ENCODE measurements at places on chromosomes 6 and 20. TPM values are rescaled to one million over a fixed set of nuclear protein-coding genes. Genes with fewer than 3 reads are reported as not detected.

GRCh38 chr6:25167961-25168360 is 111.2 kb upstream of the CARMIL1 start:
- peaks cover 5% of the 10 kb centered on the region for H3K36me3 ChIP-seq
- H3K4me3 ChIP-seq = no peak overlapping the region
- H3K27ac ChIP-seq = no peak overlapping the region
- peaks cover 48% of the 10 kb centered on the region for H3K4me1 ChIP-seq

DNA sequence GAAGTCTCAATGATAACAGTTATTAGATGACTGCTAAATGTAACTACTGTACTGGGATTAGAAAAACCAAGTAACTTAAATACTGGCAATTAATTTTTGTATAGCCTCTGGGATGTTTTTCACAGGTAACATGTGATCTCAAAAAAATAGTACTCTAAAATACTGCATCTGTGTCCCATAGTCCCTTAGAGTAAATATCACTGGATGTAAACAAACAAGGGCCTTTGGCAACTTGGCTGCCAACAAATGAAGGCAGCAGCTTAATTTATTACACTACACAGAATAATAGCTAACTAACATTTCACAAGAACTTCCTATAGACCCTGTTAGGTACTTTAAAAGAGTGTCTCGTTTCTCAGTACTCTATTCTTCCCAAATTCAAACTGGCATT is 14.0 kb downstream of the ARHGAP18 start:
- DNase-seq = no peak
- no peaks in the 10 kb centered on the region for H3K36me3 ChIP-seq
- H3K4me1 ChIP-seq = peaks cover 18% of the 10 kb centered on the region

GRCh38 chr20:38201356-38201755 is 36.3 kb upstream of the TGM2 start:
- H3K27me3 ChIP-seq = peaks cover 6% of the 10 kb centered on the region
- no peak overlapping the region for H3K4me3 ChIP-seq
- no peaks in the 10 kb centered on the region for H3K4me1 ChIP-seq
- DNase-seq = no peak
- H3K27ac ChIP-seq = no peak overlapping the region

DNA sequence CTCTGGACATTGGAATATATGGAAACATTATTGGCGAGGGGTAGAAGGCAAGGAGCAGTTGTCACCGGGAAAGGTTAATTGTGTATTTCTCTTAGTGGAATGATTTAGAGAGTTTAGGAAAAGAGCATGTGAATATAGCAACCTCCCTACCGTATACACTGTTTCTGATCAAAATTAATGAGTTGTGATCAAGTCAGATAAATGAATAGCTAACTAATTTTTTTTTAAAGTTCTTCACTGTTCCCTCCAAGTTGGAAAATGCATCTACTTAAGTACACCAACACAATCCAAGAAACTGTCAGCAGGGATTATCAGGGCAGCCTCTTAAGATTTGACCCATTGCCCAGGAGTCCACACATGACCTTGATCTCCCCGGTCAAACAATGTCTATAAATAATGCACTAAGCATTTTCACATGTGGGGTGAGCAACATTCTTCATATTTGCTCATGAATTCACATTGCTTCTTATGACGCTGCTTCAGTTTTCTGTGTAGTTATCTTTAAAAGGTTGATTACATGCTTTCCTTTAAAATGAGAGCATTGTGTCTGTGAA is 680.8 kb upstream of the NRSN1 start:
- H3K36me3 ChIP-seq = no peaks in the 10 kb centered on the region
- no peaks in the 10 kb centered on the region for H3K27me3 ChIP-seq
- no peaks in the 10 kb centered on the region for H3K4me1 ChIP-seq

Gene HNF4A
- not detected for total RNA-seq

Gene ZBP1
- total RNA-seq = 1.4 TPM

Gene SLC35F1
- total RNA-seq = 0.18 TPM

Gene BMP2
- not detected for total RNA-seq

- H3K4me1 ChIP-seq = peaks cover 12% of the 10 kb centered on the region
- H3K27me3 ChIP-seq = peaks cover 27% of the 10 kb centered on the region
- peak overlapping the region; percentile 66 for H3K4me3 ChIP-seq
- H3K27ac ChIP-seq = no peak overlapping the region
These were observed 1.0 kb downstream of the LZTS3 start for GRCh38 chr20:3172126-3172932.

Gene OR2H2
- not detected for total RNA-seq

Gene CDH26
- 0.91 TPM for total RNA-seq

DNA sequence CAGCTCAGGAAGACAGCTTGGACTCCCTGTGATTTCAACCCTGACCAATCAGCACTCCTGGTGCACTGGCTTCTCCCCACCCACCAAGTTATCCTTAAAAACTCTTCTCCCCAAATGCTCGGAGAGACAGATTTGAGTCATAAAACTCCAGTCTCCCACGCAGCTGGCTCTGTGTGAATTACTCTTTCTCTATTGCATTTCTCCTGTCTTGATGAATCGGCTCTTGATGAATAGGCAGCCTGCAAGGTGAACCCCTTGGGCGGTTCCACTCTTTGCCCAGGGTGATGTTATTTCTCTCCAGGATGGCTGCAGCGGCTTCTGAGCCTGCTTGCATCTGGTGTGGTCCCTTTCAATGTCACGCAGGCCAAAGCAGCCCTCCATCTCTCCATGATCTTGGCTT is 12.4 kb downstream of the SLC52A3 start:
- no peak overlapping the region for H3K27ac ChIP-seq
- peaks cover 8% of the 10 kb centered on the region for H3K27me3 ChIP-seq
- H3K4me3 ChIP-seq = no peak overlapping the region
- H3K36me3 ChIP-seq = no peaks in the 10 kb centered on the region
- peaks cover 5% of the 10 kb centered on the region for H3K4me1 ChIP-seq

DNA sequence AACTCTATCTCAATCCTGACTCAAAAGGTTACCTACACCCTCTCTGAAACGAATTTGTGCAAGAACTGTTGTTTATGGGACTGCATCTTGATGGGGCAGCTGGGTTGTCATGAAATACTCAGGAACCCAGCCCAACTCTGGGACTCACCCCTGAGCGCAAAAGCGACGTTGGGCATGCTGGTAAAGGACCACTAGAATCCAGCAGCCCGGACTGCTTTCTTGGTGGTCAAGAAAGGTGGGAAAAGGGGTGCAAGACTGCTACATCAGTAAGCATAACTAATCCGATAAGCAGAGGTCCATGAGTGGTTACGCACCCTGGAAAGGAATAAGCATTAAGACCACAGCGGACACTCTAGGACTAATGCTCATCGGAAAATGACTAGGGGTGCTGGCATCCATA is 6.3 kb upstream of the PRR18 start:
- H3K27me3 ChIP-seq = peaks cover 8% of the 10 kb centered on the region
- no peaks in the 10 kb centered on the region for H3K36me3 ChIP-seq

Gene PXMP4
- total RNA-seq = 8.8 TPM

- DNase-seq = no peak
- H3K36me3 ChIP-seq = no peaks in the 10 kb centered on the region
- no peak overlapping the region for H3K27ac ChIP-seq
- peaks cover 48% of the 10 kb centered on the region for H3K27me3 ChIP-seq
- H3K4me1 ChIP-seq = peaks cover 21% of the 10 kb centered on the region
These were observed 539 bp upstream of the BHLHE23 start for GRCh38 chr20:63007360-63007645.

Gene NQO2
- total RNA-seq = 44.2 TPM

DNA sequence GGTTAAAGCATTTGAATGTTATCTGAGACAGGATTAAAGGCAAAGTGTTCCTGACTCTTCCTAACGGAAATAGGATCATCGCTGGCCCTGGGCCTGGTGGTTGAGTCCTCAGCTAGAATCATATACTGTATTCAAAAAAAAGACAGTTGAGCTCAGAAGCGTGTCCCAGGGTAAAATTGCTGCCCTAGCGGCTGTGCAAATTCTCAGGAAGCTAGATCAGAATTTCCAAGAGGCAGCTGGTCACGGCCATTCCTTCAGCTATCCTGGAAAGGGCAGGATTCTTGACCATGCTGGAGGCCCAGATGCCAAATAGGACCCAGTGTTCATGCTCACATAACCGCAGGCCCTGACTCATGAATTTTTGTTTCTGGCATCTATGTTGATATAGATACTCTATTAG is 67.4 kb downstream of the STMND1 start:
- no peak overlapping the region for H3K4me3 ChIP-seq
- no peaks in the 10 kb centered on the region for H3K4me1 ChIP-seq
- DNase-seq = no peak

Gene NKAPL
- total RNA-seq = 0.25 TPM

Gene LGSN
- not detected for total RNA-seq

DNA sequence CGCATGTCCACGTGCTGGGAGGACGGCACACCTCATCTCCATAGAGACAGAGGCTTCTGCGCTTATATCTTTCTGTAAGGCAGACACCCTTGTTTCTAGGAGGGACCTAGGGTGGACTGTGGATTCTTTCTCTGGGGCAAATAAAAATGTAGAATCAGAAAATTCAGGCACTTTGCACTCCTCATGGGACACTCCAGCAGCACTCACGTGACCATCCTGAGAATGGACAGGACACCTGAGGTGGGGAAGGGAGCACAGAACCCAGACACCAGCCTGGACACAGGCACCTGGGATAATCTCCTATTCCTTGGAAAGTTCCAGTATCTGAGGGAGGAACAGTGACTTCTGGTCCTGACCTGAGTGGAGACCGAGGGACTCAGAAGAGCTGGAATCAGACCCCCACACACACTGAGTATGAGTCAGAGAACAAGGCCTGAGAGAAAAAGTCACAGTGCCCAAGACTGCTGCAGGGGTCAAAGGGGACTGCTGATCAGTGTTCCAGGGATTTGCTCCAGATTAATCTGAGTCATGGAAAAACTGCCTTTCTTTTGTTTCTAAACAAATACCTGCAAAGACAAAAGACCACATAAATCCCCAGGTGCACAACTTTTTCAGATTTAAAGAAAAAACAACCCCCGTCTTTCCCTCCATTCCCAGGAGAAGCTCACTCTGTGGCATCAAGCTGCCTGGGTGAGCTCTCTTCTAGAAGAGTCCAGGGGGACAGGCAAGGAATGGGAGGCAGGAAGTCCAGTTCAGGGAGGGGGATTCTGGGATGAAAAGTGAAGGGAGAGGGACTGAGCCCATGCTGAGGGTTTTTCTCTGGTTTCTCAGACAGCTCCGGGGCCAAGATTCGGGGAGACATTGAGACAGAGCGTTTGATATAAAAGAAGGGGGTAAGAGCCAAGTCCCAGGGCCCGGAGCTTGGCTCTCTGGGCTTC is 35.6 kb upstream of the MICB start:
- no peak for DNase-seq
- peak overlapping the region; percentile 97 for H3K27ac ChIP-seq
- H3K4me3 ChIP-seq = peak overlapping the region; percentile 100
- peaks cover 47% of the 10 kb centered on the region for H3K4me1 ChIP-seq

Gene IP6K3
- not detected for total RNA-seq

- no peaks in the 10 kb centered on the region for H3K4me1 ChIP-seq
- H3K27ac ChIP-seq = no peak overlapping the region
- no peaks in the 10 kb centered on the region for H3K36me3 ChIP-seq
- no peak overlapping the region for H3K4me3 ChIP-seq
- H3K27me3 ChIP-seq = no peaks in the 10 kb centered on the region
These were observed 580.7 kb upstream of the MMS22L start for GRCh38 chr6:97863697-97864096.

- no peaks in the 10 kb centered on the region for H3K27me3 ChIP-seq
- no peak overlapping the region for H3K4me3 ChIP-seq
- no peaks in the 10 kb centered on the region for H3K36me3 ChIP-seq
- H3K4me1 ChIP-seq = no peaks in the 10 kb centered on the region
These were observed 108.2 kb downstream of the NRN1 start for GRCh38 chr6:5898563-5898962.
